ENCODE measurements at places on chromosomes 2 and 18.

GRCh38 chr2:233953087-233953801 lies 36.1 kb downstream of the TRPM8 start:
- DNase-seq: no peak

GRCh38 chr2:12131975-12132374 lies 385.5 kb downstream of the LPIN1 start:
- DNase-seq: no peak

- DNase-seq: no peak
These were observed 64.6 kb downstream of the CD226 start for GRCh38 chr18:69882965-69883668.

DNA sequence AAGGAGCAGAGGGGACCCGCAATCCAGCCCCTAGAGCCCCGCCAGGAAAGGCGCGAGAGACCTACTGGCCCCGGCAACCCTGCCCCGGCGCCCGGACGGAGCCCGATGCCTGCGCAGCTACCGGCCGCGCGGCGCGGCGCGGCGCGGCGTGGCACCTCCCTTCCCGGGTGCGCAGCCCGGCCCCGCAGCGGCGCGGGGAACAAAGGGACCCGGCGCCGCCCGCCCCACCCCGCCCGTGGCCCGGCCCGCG lies 307 bp downstream of the CDH2 start:
- DNase-seq: no peak

GRCh38 chr2:220191031-220191430 lies 563.6 kb downstream of the SLC4A3 start:
- no peak for DNase-seq

GRCh38 chr2:10720306-10720705 lies 1.1 kb upstream of the ATP6V1C2 start:
- no peak for DNase-seq

- DNase-seq: no peak
These were observed 194.6 kb upstream of the MEIS1 start for GRCh38 chr2:66240286-66240685.

- no peak for DNase-seq
These were observed at the start of gene FER1L5 for GRCh38 chr2:96642564-96643360. Gene FER1L5, plus strand, starts transcription at chr2:96642764. Its CDS starts 73 bp downstream, at chr2:96642837.

GRCh38 chr2:233470011-233470687 lies 96.4 kb downstream of the USP40 start:
- DNase-seq: no peak

DNA sequence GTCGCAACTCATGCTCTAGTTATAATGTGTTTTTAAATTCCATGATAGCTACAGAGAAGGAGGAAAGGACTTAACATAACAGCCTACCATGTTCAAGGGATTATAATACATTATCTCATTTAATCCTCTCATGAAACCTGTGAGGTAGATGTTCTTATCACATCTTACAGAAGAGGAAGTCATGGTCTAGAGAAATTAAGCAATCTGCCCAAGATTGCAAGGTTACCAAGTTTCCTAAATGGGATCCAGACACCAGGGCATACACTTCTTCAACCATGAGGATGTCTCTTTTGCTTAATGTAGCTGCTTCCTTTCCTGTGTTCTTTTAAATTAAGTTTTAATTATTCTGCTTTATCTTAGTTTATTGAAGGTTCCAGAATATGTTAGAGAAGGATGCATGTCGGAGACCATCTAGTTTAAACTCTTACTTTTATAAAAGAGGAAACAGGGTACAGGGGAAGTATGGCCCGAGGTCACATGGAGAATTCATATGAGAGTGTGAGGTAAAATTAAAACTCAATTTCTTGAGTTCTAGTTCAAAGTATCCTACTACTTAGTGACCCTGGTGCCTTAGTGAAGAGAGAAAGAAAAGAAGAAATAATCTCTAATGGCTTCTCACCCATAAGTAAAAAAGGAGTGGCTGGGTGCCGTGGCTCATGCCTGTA lies 3.6 kb upstream of the IL1A start:
- DNase-seq: peak; percentile 97

DNA sequence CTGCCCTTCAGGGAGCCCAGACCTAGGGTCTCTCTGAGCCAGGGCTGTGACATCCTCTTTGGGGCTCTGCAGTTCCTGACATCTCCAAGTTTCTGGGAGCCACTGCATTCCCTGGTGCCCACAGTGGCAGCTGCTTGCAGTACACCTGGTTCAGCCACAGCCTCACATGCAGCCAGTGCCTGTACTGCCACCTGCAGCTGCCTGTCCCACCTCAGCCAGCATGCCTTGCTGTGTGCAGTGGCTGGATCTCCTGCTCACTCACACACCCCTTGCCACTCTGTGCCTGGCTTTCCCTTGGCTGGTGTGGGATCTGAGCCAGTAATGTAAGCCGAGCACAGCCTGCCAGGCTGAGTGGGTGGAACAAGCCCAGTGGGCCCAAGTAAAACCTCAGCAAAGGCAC lies 1288.7 kb downstream of the CNTNAP5 start:
- no peak for DNase-seq

GRCh38 chr2:238803996-238804870 lies 43.7 kb upstream of the TWIST2 start:
- no peak for DNase-seq

DNA sequence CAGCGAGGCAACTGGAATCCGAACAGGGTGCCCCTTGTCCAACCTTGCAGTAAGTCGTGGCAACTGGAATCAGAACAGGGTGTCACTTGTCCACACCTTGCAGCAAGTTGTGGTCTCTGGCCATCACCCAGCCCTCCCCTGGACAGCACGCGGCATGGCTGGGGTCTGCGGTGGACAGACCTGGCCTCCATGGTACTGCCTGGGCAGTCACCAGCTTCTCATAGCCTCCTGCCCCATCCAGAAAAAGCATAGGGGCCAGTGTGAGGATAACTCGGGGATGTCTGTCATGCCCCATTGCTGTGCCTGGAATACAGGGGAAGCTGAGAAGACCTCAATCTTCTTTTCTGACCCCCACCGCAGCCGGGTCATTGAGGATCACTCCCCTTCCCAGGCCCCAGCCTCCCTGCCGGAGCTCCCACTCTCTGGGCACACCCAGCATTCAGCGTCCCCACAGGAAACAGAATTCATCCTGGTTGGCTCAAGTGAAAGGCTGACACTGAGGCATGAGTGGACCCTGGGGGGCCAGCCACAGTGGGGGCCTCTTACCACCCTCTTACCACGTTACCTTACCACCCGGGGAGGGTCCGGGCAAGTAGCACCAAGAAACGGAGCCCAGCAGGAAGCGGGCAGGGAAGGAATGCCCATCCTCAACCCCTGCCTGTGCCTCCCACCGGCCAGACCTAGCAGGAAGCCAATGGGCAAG lies 68.0 kb upstream of the RAB6C start:
- no peak for DNase-seq

- DNase-seq: no peak
These were observed 347.2 kb upstream of the NETO1 start for GRCh38 chr18:73214970-73215369.

- DNase-seq: no peak
These were observed 1230.2 kb upstream of the ZEB2 start for GRCh38 chr2:145750144-145750543.

GRCh38 chr2:47653902-47654789 lies 128.8 kb upstream of the MSH6 start:
- DNase-seq: no peak

DNA sequence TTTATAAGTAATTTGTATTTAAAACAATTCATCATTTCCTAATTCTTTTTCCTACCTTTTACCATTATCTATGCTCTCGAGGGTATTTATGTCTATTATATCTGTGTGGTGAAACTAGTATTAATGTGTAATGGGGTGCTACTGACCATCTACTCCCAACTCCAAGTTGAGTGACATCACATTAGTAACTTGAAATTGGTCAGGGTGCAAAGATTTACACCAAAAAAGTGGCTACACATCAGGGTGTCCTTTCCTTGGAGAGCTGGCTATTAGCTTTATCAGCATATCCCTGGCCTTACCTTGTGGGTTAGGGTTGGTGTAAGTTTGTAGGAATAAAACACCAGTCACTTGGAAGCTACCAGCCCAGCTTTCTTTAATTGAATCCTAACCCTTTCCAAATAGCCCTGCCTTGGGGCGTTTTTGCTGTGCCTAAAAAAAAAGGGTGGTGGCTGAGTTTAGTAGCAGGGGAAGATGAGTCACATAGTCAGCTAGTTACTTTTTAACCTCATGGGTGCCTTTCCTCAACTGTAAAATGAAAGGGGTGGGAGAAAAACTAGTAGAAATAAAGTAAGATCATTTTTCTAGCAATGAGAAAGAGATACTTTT lies 14.0 kb downstream of the ANXA4 start:
- DNase-seq: no peak

DNA sequence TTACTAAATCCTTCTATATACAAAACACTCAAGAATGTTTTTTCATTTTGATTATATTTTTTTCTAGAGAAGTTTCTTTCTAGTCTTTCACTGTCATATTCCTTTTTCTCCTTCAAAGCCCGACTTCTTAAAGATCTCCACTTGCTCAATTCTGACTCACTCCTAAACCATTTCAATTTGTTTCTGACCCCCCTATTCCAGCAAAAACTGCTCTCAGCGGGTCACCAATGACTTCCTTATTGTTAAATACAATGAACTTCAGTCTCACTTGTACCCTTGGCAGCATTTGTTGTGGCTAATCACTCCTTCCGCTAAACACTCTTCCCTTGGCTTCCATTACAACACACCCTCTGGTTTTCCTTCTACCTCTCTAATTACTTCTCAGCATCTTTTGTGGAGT lies 111.1 kb upstream of the RBBP8 start:
- peak; percentile 15 for DNase-seq

DNA sequence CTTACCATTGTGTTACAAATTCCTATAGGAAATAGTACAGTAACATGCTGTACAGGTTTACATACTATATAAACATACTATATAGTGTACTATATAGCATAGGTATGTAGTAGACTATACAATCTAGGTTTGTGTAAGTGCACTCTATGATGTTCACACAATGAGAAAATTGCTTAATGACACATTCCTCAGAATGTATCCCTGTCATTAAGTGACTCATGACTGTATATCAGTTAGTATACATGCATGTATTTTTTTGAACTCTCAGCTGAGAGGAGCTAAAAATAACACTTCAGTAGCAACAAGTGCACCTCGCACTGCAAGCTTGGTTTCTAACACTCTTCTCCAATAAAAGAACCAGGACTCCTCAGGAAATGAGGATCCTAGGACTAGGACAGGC lies 19.5 kb upstream of the ASXL3 start:
- no peak for DNase-seq

DNA sequence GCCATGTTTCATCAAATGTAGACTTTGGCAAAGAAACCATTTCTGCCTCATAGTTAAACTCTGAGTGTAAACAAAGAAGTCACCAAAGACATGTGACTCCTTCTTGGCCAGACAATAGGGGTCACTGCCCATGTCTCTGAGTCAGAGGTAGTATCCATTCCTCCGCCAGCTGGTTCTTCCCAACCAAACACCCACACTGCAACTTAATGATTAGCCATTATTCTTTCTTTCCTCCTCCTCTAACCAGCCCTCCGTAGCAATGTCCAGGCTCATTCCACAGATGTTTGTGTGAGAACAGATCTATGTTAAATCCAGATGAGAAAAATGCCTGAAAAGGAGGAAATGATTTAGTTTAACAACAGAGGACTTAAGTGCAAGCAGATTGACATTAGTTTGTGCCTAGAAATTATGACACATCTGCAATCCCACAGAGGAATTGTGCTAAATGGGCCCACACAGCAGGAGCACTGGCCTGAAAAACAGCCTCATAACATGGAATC lies 127.9 kb upstream of the SH3BP4 start:
- no peak for DNase-seq
